ENCODE measurements at places on chromosomes 11 and 22.
A peak's percentile ranks its signal among the peaks of the same experiment; 100 is the strongest.

DNA sequence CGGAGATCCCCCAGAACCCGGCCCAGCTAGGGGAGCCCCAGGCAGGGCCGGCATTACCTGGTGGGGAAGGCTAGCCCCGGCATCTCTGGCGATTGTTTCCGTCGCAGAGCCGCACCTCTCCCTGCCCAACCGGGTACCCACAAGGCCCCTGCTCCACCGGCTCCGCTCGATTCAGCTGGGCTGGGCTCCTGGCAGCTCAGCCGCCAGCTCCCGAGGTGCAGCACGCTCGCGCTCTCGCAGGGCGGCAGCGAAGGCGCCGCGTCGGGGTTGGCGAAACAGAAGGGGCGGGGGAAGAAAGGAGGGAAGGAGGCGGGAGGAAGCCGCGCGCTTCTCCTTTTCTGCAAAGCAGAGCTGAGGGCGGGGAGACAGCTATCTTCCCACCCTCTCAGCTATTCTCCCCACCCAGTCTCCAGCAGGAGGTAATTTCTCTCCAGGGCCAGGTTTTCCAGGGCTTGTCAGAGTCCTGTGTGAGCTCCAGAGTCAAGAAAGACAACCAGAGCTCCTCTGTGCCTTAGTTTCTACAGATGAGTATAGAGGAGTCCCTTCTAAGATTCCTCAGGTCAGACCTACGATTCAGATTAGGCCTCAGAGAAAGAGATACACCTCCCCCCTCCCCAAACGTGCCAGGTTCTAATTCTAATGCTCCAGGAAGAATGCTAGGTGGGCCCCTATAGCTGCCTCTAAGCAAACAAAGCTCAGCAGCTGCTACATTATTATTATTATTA, 62.0 kb downstream of the PAK1 start:
- DNase-seq: peak; percentile 90

- DNase-seq: no peak
Measured at GRCh38 chr11:12731841-12732336, 57.7 kb downstream of the TEAD1 start.

DNA sequence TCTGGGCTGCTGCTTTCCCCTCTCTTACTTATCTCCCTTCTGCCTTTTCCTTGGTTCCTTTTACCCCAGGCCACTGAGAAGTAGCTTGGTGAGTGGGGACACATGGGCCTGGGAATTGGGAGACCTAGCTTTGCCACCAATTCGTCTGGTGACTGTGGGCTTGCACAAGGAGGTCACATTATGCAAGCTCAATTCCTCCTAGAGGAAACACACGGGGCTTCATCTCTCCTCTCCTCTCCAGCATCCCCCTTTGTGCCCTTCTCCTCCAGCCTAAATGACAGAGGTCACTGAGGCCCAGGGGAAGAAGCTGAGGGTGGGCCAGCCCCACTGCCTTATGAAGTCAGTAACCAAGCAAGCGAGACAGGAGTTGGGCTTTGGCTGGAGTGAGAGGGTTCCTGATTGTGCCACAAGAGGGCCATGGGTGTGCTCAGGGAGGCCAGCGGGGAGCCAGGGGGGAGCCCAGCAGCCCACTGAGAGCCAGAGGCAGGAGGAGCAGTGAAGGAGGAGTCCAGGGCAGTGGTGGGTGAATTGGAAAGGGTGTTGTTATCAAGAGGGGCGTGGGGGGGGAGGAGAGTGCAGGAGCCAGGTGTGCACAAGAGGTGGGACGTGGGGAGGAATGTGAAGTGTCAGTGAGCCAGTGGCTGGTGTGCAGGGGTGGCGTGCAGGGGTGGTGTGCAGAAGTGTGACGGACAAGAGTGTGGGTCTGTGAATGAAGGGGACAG, 2.0 kb downstream of the CLCF1 start:
- DNase-seq: no peak

GRCh38 chr22:30426388-30427353, 1.1 kb downstream of the MTFP1 start:
- peak; percentile 80 for DNase-seq

DNA sequence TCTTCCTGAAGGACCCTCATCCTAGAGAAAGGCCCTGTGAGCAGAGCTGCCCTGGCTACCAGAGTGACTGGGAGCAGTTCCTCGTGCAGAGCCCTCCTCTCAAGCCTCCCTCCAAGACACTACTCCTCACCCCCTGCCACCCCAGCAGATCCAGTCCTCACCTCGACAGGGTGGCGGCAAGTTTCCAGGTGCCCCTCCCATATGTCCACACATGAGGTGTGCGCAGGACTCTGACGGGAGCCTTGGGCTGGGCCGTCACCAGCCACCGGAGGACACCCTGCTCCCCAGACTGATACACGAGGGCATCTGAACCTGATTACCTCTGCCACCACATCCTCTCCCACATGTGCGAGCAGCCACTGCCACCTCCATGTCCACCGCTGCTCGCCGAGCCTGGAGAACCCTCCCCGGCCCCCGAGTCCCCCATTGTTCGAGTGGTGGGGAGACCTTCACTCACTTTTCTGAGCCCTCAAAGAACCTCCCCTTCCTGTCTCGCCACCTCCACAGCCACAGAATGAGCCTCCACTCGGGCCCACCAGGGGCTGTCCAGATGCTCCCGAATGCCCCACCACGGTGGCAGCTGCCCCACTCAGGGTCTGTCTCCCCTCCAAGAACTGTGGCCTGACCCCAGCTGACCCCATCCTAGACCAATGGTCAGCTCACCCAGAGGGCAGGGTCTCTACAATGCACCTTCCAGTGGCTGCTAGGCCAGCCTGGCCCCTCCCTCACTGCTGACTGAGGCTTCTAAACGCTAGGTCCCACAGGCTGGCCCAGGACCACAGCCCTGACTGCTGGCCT, 62.5 kb downstream of the DGCR2 start:
- no peak for DNase-seq
